Aorta (tissue), 5 donors: ENCODE measurements at places on chromosomes 5 and 9.

DNA sequence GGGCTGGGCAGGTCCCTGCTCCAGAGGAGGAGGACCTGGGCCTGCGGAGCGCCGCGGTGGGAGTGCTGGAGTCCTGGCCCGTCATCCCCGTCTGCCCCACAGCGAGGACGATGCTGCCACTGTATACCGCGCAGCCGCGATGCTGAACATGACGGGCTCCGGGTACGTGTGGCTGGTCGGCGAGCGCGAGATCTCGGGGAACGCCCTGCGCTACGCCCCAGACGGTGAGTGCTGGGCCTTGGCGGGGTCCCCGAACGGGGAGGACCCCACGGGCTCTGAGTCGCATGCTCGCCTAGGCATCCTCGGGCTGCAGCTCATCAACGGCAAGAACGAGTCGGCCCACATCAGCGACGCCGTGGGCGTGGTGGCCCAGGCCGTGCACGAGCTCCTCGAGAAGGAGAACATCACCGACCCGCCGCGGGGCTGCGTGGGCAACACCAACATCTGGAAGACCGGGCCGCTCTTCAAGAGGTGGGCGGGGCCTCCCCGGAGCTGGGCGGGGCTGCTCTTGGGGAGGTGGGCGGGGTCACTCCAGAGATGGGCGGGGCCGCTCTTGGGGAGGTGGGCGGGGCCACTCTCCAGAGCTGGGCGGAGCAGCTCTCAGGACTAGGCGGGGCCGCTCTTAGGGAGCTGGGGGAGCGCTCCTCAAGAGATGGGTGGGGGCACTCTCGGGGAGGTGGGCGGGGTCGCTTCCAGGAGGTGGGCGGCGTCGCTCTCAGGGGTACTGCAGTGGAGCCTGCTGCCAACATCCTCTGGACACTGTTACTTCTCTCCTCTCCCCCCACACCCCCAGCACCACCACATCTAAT is 13.1 kb downstream of the LRRC26 start:
- H3K27me3 ChIP-seq = no peaks in the 10 kb centered on the region
- H3K4me1 ChIP-seq = no peaks in the 10 kb centered on the region
- H3K27ac ChIP-seq = no peak overlapping the region
- no peak overlapping the region for H3K4me3 ChIP-seq

GRCh38 chr5:133514456-133514855 is 97.9 kb downstream of the FSTL4 start:
- H3K4me1 ChIP-seq = no peaks in the 10 kb centered on the region
- H3K27ac ChIP-seq = no peak overlapping the region
- no peaks in the 10 kb centered on the region for H3K27me3 ChIP-seq
- H3K36me3 ChIP-seq = no peaks in the 10 kb centered on the region
- no peak overlapping the region for H3K4me3 ChIP-seq

DNA sequence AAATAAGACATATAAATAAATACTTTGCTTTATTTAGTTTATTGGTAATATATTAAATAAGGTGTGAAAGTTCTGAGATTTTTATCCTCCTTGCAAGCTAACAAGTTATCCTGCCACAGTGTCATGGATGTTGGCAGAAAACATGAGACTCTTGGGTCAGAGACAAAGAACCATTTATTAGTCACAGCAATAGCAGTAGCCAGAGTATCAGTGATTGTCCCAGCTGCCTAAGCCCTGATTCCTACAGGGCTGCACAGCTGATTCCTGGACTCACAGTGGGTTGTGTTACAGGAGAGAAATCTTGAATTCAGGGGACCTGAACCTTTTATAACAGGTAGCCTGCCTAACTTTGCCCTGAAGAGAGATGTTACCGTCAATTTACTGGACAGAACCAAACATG is 304.5 kb upstream of the ZNF608 start:
- H3K4me1 ChIP-seq = no peaks in the 10 kb centered on the region
- H3K36me3 ChIP-seq = no peaks in the 10 kb centered on the region
- H3K27me3 ChIP-seq = no peaks in the 10 kb centered on the region
- H3K4me3 ChIP-seq = no peak overlapping the region
- no peak for DNase-seq

DNA sequence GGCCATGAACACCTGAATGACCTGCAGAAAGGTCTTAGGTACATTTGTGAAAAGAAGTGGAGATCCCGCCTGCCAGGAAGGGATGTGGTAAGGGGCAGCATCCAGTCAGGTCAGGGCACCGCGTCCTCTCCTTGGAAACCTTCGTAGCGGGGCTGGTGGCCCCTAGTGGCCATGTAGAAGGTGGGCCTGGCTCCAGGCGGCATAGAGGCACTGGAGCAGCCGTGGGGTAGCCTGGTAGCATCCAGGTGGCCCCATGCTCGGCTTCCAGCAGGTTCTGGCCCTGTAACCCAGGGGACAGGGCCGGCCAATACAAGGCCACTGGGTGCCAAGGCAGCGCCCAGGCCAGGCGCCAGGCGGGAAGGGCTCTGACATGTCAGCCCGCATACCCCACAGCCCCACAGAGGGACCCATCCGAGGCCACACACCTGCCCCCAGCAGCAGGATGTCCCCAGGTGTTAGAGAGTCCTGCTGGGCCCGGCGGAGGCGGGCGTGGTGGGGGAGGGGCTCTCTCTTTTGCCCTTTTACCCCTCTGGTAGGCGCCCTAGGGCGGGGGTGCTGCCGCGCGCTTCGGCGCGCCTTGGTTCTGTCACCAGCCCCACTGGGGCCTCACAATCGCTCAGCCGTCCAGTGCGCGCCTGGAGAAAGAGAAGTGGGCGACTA is 58.3 kb upstream of the SPATA31E1 start:
- no peak for DNase-seq
- no peak overlapping the region for H3K4me3 ChIP-seq
- no peaks in the 10 kb centered on the region for H3K27me3 ChIP-seq
- H3K36me3 ChIP-seq = no peaks in the 10 kb centered on the region
- no peaks in the 10 kb centered on the region for H3K4me1 ChIP-seq

DNA sequence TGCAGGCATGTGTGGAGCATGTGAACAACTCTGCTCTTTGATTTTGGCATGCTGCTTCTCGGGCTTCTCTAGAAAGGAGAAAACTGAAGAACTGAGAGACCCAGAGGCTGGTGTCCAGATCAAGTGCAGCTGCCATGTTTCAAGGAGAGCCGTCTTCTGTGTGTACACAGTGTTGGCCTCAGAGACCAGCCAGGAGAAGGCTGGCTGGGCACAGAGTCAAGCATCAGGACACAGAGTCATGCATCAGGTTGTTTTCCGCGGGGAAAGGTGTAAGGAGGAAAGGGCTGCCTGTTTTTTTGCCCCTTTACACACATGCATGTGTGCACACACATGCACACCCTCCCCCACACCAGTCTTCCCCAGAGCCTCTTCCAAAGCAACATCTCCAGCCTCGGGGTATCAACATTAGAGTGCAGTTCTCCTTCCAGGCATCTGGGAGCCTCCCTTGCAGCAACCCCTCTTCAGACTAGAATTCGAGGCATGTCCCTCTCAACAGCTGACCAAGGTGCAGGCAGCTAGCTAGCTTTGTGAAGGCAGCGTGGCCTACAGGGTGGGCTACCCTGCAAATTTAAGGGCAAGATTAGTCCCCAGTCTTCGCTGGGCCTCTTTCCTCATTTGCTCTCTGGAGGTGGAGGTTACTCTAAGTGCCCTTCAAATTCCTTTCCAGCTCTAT is 180.9 kb downstream of the AOPEP start:
- H3K27me3 ChIP-seq = no peaks in the 10 kb centered on the region
- H3K4me1 ChIP-seq = peaks cover 3% of the 10 kb centered on the region
- no peaks in the 10 kb centered on the region for H3K36me3 ChIP-seq
- DNase-seq = no peak
